ENCODE measurements at places on chromosomes 6 and 20. TPM values are rescaled to one million over a fixed set of nuclear protein-coding genes. Genes with fewer than 3 reads are reported as not detected.

GRCh38 chr6:81756690-81757089 lies 4.2 kb upstream of the TENT5A start:
- DNase-seq, result no peak

The GJE1 gene
- polyA plus RNA-seq, result not detected

GRCh38 chr6:156774863-156775405 lies 2.2 kb upstream of the ARID1B start:
- no peak for DNase-seq

DNA sequence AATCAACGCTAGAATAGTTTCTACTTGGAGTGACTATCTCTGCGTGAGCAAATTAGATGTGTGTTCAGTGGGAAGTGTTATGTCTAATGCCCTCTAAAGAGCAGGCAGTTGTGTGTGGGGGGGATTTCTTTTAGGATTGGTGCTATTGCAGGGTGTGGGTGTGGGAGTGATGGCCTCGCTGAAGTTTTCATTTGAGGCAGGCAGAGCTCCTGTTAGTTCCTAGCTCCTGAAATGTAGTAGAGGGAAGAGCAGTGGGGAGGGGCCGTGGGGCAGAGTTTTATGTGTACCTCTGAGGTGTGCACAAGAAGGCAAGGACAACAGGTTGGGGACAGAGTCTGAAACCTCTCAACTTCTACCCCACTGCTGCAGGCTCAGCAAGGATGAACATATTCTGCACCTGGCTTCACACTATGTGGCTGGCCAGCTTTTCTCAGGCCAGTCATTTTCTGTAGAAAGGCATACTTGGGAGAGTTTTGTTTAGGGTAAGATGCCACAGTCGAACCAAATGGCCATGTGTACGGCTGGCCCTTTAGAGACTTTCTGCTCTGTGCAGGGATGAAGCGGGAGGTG lies 229.2 kb upstream of the SUPT3H start:
- no peak for DNase-seq

DNA sequence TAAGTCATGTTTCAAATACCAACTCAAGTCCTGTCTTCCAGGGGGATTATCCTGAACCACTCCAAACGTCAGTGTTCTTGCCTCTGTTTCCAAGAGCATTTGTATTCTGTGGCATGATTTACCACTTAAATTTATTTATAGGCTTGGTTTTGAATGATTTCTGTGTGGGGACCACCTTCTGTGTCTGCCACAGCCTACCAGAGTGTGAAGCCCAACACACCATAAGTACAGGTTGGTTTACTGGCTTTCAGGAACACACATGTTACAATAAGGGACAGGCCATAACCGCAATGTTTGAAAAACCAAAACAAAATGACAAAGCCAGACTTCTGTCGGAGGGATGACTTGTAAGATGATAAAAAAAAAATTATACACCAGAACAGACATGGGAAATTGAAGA lies 56.5 kb upstream of the MAP3K7 start:
- DNase-seq, result no peak

DNA sequence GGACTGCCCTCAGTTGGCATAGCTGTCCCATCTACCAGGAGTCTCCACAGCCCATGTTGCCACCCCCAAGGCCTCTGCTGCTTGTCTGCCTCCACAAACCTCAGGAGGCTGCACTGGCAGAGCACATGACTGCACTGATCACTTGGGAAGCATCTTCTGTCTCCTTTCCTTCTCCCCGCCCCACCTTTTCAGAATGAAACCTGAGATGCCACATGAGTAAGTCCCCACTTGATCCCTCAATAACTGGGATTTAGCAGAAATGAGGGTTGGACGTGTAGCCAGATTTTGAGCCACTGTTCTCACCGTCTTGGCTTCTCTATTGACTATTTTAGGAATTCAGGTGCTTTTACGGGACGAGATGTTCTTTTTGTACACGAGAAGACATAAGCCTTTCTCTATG lies 328.4 kb downstream of the CDC5L start:
- DNase-seq, result no peak

DNA sequence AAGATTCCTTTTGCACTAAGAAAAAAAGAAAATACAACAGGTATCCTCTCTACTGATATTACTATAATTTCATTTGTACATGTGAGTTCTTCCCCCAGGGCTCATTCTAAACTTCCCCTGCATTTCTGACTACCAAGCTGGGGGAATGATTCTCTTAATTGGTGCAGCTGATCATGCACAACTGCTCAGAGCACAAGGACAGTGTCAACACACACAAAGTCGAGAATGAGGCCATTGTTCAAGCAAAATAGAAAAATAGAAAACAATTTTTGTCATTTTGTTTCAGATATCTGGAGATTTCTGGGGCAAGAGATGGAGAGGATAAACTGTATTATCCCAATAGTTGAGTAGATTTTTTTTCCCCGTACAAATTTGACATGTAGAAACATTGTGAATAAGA lies 236.3 kb downstream of the HAO1 start:
- DNase-seq, result no peak

DNA sequence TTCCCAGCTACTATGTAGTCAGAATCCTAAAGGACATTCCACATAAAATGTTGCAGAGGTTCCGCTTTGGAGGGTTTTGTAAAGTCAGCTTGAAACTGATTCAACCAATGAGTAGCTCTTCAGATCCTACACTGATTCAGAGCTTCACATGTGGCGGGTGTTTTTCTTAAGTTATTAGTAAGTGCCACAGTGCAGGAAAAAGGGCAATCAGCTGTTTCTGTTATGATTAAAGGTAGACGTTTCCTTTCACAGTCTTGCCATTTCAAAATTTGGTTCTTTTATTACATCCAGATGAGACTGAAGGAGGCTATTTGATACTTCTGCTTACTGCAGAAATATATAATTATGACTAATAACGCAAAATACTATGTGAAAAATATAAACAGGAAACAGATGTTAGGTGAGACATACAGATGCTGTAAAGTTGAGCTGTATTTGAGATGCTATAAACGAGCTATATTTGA lies 443.9 kb downstream of the CDKAL1 start:
- no peak for DNase-seq

The DPM1 gene
- polyA plus RNA-seq, result 32.5 TPM

DNA sequence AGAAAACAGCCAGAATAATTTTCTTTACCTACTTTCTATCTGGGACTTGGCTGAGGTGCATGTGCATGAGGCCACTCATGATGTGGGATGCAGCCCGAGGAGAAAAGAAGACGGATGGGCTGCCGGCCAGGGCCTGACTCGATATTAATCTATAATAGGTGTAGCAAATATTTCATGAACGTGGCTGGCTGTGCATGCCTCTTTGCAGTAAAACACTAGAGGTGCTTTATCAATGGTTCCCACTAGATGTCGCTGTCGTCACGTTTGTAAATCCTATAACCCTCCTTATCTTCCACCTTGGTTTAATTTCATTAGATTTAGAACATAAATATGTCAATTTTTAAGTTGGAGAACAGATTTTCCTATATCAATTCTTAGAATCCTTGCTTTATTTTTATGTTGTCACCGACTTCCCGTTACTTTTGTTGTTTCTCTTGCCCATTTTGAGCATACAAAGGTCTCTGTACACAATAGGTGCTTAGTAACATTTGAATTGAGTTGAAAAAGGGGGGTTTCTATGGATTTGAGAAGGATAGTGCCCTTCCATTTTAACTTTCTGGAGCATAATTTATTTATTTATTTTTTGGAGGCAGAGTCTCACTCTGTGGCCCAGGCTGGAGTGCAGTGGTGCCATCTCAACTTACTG lies 19.6 kb upstream of the FERMT1 start:
- peak; percentile 34 for DNase-seq

The BMP2 gene
- polyA plus RNA-seq, result 0.91 TPM

GRCh38 chr6:156884306-156884705 lies 107.1 kb downstream of the ARID1B start:
- DNase-seq, result no peak

DNA sequence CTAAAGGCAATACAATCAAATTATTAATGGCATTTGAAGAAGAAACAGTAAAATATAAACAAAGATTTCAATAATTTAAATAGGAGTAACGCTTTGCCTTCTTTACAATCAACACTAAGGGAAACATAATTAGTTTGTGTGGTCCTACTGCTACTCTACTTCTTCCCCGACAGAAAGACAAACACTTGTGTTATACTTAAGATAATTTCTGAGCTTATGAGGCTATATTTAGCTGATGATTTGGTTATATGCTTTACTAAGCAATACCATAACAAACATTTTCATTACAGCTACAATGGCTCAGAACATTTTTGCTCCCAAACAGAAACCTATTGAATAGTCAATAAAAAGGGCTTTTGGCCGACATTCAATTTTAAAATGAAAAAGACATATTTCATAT lies 1217.2 kb upstream of the GJE1 start:
- DNase-seq, result no peak

DNA sequence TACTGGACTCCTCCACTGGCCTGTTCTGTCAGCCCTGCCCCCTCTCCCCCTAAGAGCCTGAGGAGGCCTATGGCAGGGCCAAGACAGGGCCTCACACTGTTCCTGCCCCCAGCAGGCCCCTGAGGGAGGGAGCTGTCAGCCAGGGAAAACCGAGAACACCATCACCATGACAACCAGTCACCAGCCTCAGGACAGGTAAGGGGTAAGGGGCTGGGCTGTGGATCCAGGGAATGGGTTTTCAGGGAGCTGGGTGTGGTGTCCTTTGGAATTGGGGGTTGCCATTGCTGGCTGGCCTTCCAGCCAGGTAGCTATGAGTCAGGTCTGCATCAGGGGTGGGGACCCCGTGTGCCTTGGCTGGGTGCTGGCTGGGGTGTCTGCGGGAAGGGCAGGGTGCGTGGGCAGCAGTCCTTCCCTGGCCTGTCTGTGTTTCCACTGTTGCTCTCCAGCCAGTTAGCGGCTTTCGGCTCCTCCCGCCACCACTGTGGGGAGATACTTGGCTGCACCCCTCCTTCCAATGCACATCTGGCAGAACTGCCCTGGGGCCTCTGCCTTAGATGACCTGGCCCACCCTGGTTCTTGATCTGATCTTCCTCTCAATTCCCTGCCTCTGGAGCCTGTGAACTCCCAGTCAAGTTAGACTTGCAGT lies 3.9 kb downstream of the SLC29A1 start:
- no peak for DNase-seq

GRCh38 chr6:108652375-108652774 lies 91.7 kb downstream of the FOXO3 start:
- no peak for DNase-seq

GRCh38 chr20:44109951-44110361 lies 77.0 kb downstream of the JPH2 start:
- DNase-seq, result no peak

DNA sequence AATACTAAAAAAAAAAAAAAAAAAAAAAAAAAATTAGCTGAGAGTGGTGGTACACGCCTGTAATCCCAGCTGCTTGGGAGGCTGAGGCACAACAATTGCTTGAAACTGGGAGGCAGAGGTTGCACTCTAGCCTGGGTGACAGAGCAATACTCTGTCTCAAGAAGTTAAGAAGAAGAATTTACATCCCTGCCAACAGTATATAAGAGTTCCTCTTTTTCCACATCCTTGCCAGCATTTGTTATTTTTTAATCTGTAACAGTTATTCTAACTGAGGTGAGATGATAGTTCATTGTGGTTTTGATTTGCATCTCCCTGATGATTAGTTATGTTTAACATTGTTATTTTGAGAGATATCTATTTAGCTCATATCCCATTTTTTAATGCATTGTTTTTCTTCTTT lies 20.3 kb upstream of the DYNLRB1 start:
- no peak for DNase-seq

The CCM2L gene
- 11.4 TPM for polyA plus RNA-seq

DNA sequence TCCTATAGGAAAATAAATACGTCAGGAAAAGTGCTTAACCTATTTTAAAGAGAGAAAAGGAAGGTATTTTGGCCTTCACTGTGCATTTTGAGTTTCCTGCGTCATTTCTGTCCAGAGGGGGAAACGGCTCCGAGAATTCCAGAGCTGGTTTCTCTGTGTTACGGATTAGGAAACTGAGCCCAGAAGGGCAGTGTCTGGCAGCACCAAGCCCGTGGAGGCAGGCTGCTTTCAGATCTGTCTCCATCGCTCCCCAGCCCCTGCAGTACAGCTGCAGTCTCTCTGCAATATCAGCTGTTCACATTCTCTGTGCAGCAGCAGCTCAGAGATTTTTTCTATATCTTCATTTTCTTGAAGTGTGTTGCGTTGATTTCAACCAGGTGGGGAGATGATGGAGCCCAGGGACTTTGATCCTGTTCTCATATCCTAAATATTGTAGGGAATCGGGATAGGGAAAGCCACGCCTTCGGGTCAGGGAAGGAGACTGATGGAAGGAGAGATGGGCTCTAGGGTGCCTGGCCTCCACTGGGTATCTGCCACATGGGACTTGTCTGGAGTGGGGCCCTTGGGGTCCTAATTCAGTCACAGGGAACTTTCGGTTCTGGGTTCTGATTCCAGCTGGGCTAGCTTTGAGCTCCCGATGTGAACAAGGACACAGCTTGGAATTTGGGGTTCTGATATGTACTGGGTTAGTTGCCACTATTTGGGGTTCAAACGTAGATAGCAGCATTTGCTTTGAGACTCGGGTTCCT lies 2.8 kb downstream of the ANKRD60 start:
- DNase-seq, result no peak

DNA sequence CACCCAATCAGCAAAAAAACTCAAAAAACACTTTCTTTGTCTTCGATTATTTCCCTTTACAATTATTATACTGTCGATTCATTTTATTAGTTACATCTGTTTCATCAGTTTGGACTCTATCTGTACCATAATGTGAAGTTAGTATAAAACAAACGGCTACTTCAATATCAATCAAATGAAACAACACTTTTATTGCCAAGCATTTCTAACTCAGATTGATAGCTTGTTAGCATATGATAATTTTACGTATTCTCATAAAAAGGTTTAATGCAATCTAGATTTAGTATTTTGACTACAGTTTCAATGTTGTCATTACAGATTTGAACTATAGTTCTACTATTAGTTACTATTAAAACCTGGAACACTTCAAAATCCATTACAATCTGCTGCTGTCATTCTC lies 149.3 kb downstream of the PTPRK start:
- no peak for DNase-seq

All from heart left ventricle (tissue), 16 donors.